ENCODE measurements at places on chromosomes 6 and 20.
A peak's percentile ranks its signal among the peaks of the same experiment; 100 is the strongest.

GRCh38 chr6:168264593-168265335 is 54.8 kb downstream of the DACT2 start:
- H3K4me3 ChIP-seq = no peak overlapping the region
- no peak for DNase-seq
- no peaks in the 10 kb centered on the region for H3K36me3 ChIP-seq
- H3K4me1 ChIP-seq = peaks cover 29% of the 10 kb centered on the region
- H3K27ac ChIP-seq = no peak overlapping the region

DNA sequence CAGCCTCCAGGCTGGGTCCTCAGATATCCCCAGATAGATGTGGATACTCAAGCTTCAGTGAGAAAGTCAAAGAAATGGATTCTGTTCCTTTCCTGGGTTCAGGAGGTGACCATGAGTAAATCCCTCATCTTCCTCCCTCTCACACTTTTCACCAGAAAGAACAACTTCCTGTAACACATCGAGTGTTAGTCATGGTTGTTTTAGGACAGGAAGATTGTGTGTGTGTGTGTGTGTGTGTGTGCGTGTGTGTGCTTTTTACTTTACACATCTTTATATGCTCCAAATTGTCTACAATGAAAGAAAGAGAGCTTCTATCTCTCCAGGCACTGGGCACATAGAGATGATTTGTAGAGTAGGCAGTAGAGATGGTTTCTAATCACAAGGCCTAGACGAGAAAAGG is 139.9 kb downstream of the TBXT start:
- no peaks in the 10 kb centered on the region for H3K27me3 ChIP-seq
- H3K27ac ChIP-seq = no peak overlapping the region
- no peak for DNase-seq
- H3K4me3 ChIP-seq = no peak overlapping the region
- H3K36me3 ChIP-seq = no peaks in the 10 kb centered on the region

GRCh38 chr6:53335224-53335994 is 13.3 kb downstream of the ELOVL5 start:
- no peaks in the 10 kb centered on the region for H3K27me3 ChIP-seq
- no peaks in the 10 kb centered on the region for H3K4me1 ChIP-seq
- peak overlapping the region; percentile 71 for H3K27ac ChIP-seq

- no peaks in the 10 kb centered on the region for H3K36me3 ChIP-seq
- H3K27me3 ChIP-seq = no peaks in the 10 kb centered on the region
- H3K4me3 ChIP-seq = no peak overlapping the region
- no peak for DNase-seq
Measured at GRCh38 chr20:13012886-13013285, 4.1 kb downstream of the SPTLC3 start.

- peak; percentile 49 for DNase-seq
- H3K36me3 ChIP-seq = no peaks in the 10 kb centered on the region
- peaks cover 6% of the 10 kb centered on the region for H3K4me1 ChIP-seq
- peak overlapping the region; percentile 96 for H3K4me3 ChIP-seq
- H3K27ac ChIP-seq = peak overlapping the region; percentile 85
Measured at GRCh38 chr6:75283907-75284631, 523 bp downstream of the TMEM30A start.

DNA sequence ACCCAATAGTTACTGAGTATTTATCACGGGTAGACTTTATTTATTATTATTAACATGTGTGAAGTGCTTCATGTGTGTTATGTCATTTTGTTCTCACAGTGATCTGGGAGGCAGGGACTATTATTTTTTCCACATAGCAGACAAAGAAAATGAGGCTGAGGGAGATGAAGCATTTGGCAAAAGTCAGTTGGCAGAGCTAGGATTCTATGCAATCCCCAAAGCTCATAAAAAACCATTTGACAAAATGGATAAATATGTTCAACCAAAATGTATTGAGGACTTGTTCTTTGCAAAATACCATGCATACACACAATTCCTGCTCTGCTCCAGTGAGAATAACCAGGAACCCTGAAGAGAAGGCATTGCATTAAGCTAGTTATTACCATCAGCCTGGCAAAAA is 184.4 kb downstream of the HS3ST5 start:
- H3K4me1 ChIP-seq = no peaks in the 10 kb centered on the region
- H3K36me3 ChIP-seq = no peaks in the 10 kb centered on the region
- H3K27me3 ChIP-seq = no peaks in the 10 kb centered on the region
- no peak overlapping the region for H3K4me3 ChIP-seq
- no peak for DNase-seq

DNA sequence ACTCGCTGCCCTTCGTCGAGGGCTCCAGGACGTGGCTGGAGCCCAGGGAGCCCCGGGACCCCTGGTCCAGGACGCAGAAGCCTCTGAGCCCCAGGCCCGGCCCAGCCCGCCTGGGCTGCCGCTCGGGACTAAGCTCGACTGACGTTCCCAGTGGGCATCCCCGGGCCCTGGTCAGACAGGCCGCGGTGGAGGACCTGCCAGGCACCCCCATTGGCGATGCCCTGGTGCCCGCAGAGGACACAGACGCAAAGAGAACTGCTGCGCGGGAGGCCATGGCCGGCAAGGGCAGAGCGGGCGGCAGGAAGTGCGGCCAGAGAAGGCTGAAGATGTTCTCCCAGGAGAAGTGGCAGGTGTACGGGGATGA is 28.9 kb downstream of the ZNF831 start:
- H3K4me1 ChIP-seq = no peaks in the 10 kb centered on the region
- H3K36me3 ChIP-seq = no peaks in the 10 kb centered on the region
- DNase-seq = no peak
- H3K4me3 ChIP-seq = no peak overlapping the region

DNA sequence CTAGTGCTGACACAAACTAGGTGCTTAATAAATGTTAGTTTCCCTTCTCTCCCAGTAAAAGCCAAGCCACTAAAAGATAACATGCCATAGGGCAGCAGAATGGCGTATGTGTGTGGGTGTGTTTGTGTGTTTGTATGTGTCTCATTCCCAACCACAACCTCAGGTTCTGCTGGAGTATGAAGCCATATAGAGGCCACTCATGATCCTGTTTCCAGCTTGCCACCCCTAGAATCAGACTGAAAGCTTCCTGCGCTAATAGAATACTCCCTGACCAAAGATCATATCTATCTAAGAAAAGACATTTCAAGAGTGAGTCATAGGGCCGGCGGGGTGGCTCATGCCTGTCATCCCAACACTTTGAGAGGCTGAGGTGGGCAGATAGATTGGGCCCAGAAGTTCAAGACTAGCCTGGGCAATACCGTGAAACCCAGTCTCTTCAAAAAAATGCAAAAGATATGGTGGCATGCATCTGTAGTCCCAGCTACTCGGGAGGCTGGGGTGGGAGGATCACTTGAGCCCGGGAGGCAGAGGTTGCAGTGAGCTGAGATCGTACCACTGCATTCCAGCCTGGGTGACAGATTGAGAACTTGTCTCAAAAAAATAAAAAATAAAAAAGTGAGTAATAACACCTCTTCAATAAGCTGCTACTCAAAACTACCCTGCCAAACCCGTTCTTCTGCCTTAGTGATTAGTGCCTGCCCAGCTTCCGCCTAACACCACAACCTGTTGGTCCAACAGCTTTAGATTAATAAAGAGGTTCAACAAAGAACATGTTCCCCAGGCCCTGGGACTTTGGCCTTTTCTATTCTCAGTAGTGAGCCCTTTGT is 11.8 kb upstream of the SNRPC start:
- no peak overlapping the region for H3K27ac ChIP-seq
- no peaks in the 10 kb centered on the region for H3K4me1 ChIP-seq
- no peaks in the 10 kb centered on the region for H3K36me3 ChIP-seq

GRCh38 chr6:91098006-91098405 is 511.1 kb upstream of the MAP3K7 start:
- H3K4me3 ChIP-seq = no peak overlapping the region

DNA sequence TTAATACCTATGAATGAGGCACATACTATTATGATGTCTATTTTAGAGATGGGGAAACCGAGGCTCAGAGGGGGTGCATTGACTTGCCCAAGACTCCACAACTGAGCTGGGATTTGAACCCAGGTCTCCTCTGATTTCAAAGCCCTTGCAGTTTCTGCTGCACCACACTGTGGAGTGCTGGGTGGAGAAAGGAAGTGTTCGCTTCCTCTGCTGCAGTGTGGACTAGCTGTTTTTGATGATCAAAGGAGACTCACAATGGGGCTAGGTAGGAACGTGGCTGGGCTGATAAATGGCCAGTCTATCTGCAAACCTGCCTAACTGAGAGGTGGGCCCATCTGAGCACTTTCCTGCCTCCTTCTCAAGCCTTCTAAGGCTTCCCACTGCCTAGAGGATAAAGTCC is 87.2 kb downstream of the CD40 start:
- H3K4me1 ChIP-seq = no peaks in the 10 kb centered on the region
- H3K27me3 ChIP-seq = no peaks in the 10 kb centered on the region
- no peak for DNase-seq
- H3K4me3 ChIP-seq = no peak overlapping the region
- no peaks in the 10 kb centered on the region for H3K36me3 ChIP-seq
- H3K27ac ChIP-seq = no peak overlapping the region

- no peaks in the 10 kb centered on the region for H3K4me1 ChIP-seq
- no peaks in the 10 kb centered on the region for H3K36me3 ChIP-seq
- H3K27ac ChIP-seq = no peak overlapping the region
Measured at GRCh38 chr6:127299522-127300240, 33.0 kb downstream of the RNF146 start.
